ENCODE measurements at places on chromosomes 7 and 10.

DNA sequence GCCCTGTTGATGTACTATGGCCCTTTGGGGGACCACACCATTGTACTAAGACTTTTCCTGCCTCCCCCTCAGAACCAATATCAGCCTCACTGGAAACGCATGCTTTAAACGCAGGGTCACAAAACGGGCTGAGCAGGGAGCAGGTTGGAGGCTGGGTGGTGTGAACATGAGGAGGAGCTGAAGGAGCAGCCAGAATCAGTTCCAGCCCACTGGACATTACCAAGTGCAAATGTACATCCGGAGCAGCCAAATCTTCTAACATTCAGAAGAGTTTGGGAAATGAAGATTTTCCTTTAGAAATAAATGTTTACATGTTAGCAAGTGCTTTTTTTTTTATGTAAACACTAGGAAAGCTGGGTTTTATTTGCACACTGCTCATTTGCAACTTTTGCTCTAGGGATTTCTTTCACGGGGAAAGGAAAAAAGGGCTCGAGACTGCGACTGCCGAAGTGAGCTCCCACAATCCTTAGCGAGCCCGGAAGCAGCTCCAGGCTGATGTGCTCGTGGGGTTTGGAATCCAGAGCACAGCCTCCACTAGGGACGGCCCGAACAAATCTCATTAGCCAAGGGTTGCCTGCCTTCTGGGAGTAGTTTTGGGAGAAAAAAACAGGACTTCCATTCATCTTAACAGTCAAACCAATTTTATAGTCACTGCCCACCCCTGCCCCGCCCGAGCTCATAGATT lies 108.0 kb upstream of the YAE1 start:
- DNase-seq, result no peak

DNA sequence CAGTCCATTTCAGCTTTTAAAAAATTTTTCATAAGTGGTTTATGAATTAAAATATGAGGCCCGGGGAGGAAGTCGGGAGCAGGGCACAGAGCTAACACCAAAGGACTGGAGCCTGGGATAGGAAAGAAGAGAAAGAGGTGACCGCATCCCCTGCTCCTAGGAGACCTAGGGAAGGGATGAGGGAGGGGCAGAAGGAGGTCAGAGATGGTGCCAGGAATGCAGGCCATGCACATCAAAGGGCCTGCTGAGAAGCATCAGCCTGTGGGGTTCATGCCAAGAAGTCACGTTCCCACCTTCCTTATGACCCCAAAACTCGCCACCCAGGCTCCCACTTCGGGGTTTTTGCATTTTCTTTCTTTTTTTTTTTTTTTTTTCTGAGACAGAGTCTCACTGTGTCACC lies 14.7 kb upstream of the TOMM7 start:
- DNase-seq, result no peak

DNA sequence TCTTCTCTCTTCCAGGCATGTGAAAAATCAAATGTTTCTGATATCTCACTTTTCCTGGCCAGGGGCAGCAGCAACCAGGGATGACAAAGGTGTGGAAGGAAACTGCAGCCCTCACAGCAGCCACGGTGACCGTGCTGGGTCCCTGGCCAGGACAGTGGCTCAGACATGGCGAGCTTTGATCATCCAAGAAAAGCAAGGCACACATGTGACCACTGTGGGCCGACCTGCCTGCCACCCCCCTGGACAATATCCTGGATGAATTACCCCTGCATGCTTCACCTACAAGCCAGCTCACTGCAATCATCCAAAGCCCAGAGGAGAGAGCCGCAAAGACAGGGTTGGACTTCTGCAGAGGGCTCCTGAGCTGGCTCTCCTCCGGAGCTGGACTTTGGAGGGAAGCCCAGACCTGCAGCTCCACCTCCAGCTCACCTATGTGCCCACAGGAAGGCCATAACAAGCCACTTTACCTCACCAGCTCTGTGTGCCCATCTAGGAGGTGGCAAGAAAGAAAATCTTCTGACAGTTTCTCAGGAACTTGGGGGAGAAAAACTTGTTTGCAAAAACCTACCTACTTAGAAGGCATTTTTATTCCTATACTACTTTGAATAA lies 2.7 kb downstream of the CHST15 start:
- no peak for DNase-seq

- DNase-seq, result no peak
Observed at GRCh38 chr10:48716416-48716815, 31.7 kb downstream of the WDFY4 start.

- no peak for DNase-seq
Observed at GRCh38 chr7:116780521-116780920, 81.9 kb upstream of the CAPZA2 start.
